Stimulated activated CD4-positive, alpha-beta T cell treated with anti-CD3 and anti-CD28 coated beads, Interleukin-1b, Interleukin-23, amount 100 ng/mL, for 4 hours (primary cell): ENCODE measurements at places on chromosomes 16 and 17.

DNA sequence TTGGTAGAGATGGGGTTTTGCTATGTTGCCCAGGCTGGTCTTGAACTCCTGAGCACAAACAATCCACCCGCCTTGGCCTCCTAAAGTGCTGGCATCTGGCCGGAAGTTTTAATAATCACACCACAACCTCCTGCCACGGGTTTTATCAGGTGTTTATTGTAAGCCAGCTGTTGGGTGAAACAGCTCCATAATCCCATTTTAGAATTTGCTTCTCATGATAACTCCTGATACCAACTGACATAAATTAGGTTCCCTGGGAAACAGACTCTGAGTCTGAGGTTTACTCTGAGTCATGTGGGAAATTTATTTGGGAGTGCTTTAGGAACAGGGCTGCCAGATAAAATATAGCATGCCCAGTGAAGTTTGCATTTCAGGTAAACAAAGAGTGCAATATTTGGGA lies 122.6 kb upstream of the MED13 start:
- DNase-seq: no peak

DNA sequence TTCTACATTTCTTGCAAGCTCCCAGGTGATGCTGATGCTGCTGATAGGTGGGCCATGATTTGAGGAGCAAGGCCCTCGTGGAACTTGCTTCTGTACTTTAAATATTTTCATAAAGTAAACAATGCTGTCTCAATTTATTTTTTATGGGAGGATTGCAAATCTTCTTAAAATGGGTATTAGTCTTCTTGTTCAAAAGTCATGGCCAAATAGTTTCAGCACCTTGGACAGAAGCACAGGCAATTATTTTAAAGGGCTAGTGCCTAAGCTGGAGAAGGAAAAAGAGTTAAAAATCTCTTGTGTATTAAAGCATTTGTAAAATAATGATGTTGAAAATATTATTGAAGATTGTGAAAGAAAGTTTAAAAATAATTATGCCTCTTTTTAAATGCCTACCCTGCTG lies 50.5 kb downstream of the GPR139 start:
- no peak for DNase-seq

GRCh38 chr17:82840431-82840831 lies 609 bp upstream of the ZNF750 start:
- no peak for DNase-seq

GRCh38 chr16:88690341-88691128 lies 4.2 kb upstream of the SNAI3 start:
- no peak for DNase-seq

- DNase-seq: no peak
Observed at GRCh38 chr16:10870137-10870776, 6.7 kb upstream of the CIITA start.

DNA sequence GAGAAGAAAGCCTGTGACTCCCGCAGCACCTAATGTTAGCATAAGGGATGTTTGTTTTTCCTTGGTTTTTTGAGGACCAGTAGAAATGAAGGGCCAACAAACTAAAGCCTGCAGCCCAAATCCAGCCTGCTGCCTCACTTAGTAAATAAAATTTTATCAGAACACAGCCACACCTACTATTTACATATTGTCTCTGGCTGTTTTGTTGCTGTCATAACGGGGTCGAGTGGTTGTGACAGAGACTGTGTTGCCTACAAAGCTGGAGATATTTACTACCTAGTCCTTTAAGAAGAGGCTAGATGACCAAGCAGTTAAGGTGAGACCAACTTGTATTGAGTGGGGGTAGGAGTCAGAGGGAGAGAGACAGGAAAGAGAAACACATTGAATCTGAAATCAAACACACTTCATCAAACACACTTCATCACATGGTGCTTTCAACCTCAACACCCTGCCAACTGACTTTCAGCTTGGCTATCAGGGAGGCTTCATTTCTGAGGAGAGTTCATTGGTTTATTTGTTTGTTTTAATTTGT lies 546.3 kb upstream of the CDH11 start:
- no peak for DNase-seq

GRCh38 chr16:84933774-84934631 lies 77.3 kb downstream of the ZDHHC7 start:
- DNase-seq: no peak

DNA sequence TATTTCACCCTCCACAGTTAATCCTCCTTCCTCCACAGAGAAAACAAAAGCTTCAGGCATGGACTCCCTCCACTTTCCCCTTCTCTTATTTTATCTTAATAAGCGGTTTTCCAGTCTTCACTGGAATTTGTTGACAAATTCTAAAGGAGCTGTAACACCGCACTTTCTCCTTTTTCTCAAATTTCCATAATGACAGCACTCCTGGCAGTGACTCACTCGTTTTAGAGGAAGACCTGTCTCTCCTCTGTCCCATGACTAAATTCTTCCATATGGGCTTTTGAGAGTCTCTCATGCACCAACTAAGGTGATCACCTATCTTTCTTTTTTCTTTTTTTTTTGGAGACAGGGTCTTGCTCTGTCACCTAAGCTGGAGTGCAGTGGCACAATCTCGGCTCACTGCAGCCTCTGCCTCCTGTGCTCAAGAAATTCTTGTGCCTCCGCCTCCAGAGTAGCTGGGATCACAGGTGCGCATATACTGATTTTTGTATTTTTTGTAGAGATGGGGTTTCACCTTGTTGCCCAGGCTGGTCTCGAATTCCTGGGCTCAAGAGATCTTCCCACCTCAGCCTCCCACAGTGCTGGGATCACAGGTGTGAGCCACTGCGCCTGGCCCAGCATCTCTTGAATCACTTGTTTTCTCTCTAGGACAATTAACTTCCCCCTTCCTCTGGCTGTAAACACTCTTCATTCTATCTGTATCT lies 7.7 kb downstream of the ITGAM start:
- no peak for DNase-seq

GRCh38 chr16:23015580-23015979 lies 133.7 kb downstream of the USP31 start:
- no peak for DNase-seq

DNA sequence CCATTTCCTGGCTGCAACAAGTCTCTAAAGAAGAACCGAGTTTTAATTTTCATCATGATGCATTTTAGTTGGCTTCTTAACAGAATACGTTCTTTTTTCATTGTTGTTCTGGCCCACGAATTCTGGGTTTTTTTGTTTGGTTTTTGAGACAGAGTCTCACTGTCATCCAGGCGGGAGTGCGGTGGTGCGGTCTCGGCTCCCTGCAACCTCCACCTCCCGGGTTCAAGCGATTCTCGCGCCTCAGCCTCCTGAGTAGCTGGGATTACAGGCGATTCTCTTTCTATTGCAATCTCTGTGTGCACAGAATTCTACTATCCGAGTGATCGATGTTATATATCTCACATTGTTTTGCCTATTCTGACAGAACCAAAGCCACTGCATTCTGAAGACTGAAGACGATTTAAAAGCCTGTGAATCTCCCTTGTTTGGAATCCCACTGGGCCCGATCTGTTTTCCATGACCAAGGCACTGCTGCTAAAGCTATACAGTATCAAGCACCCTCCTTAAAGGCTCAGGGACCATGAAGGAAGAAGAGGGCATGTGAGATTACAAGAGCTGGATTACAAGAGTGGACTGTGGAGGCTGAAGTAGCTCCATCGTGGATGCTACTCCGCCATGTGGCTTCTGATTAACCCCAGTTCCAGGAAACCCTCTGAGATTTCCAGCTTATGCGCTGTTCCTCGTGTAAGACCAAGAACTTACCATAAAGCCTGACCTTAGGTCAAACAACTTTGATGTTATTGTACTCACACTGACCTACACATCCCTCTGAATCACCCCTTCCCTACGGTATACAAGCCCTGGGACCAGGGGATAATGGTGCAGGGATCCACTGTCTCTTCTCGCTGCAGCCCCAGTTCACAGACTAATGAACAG lies 44.3 kb downstream of the ADCY9 start:
- no peak for DNase-seq

- DNase-seq: no peak
Observed at GRCh38 chr16:12026741-12027490, 50.4 kb downstream of the SNX29 start.

DNA sequence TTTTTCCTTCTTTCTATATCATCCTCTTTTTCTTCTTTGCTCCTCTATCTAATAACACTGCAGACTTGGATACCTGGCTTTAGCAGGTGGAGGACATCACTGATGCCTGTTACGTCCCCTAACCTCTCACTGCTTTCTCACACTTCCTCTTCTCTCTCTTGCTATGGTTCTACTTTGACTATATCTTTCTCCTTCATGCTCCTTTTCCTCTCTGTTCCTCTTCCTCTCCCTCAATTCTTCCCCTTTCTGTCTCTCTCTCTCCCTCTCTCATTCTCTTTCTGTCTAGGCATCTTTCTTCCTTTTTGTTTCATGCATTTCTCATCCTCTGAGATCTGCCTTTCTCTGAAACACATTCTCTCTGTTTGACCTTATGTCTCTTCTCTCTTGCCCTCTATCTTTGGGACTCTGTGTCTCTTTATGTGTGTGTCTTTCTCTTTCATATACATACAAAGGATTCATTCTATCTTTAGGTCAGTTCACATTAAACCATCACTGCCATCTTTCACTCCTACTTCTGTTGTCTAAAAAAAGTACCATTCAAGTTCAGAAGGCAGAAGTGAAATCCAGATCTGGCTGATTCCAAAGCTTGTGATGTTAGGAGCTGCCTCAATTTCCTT lies 353.7 kb downstream of the SHISA9 start:
- no peak for DNase-seq

DNA sequence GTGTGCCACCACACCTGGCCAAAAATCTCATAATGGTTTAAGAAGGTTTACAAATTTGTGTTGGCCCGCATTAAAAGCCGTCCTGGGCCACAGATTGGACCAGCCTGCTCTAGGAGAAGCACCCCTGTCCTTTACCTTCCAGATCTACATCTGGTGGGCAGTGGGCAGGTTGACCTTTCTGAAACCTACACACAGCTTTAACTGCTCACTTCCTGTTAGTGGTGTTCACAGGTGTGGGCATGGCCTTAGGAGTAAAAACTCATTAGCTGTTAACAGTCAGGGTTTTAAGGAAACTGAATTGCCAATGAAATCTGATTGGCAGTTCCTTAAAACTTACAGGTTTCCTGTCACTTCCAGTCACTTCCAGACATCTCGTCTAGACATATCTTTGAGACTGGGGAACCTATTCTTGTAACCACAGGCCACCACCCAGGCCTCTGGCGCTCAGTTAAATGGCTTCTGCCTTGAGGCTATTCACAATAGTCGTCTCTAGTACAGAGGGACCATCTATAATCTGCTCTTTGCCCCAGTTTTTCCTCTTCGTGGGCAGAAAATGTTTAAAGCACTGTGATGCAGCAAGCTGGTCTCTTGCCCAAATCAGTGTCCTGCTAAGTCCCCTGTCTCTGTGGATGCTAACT lies 29.3 kb downstream of the GNGT2 start:
- no peak for DNase-seq

- DNase-seq: peak; percentile 34
Observed at GRCh38 chr17:65294181-65294719, 157.1 kb downstream of the RGS9 start.
